Activated naive CD4-positive, alpha-beta T cell treated with Interleukin-2 at 50 U/mL for 16 hours (primary cell): ENCODE measurements at places on chromosomes 13 and 19.

DNA sequence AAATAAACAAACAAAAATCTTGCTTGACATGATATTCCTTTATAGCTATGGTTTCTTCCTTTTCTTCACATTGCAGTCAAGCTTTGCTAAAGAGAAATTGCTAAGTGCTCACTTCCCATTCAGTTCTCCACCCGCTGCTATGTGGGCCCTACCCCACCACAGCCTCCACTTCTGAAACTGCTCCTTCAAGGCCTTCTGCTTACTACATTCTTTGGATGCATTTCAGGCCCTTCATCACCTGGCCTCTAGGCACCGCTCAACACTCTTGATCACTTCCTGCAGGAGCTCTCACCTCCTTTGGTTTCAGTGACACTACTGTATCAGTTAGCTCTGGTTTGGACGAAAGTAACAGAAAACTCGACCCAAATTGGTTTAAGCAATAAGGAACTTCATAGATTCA lies 72.4 kb downstream of the KLF5 start:
- DNase-seq, result no peak

- no peak for DNase-seq
These were observed 35.0 kb downstream of the VASP start for GRCh38 chr19:45542234-45542668.

GRCh38 chr19:44845612-44846454 lies at the start of gene NECTIN2:
TSS of gene NECTIN2 (plus strand) at chr19:44846297. CDS start at chr19:44846526, 229 bp downstream.
- peak; percentile 86 for DNase-seq

- no peak for DNase-seq
These were observed 70.0 kb downstream of the CHST8 start for GRCh38 chr19:33691736-33692135.

DNA sequence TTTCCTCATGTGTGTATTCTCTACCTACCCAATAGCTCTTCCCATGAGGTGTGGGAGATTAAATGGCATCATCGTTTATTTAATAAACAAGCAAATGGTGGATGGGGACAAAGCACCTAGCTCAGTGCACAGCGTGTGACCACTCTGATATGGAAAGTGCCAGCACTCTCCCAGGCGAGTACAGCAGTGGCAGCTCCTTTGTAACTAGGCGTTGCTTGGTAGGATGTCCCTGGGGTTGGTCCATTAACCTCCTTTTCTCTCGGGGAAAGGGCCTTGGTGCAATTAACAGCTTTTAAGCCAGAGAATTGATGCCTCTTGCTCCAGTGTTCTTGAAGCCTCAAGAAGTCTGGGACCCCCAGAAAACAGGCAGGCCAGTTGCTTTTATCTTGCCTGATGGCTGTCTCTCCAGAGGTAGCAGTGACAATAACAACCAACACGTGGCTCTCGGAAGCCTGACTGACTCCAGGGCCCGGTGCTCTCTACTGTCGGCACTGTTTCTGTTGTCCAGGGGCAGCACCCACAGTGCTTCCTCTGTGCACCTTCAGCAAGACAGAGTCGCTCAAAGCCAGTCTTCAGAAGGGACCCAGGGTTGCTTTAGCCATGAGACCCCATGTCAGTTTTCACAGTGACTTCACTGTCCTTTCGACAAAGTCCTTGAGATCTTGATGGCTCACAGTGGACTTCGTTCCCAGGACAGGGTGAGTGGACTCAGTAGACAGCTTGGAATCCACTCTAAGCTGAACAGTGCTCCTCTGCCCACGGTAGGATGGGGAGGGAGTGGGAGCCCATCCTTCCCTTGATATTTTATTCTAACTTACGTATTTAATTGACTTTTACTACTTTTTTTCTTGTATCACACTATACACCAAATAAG lies 33.9 kb upstream of the NPAS1 start:
- DNase-seq, result no peak

DNA sequence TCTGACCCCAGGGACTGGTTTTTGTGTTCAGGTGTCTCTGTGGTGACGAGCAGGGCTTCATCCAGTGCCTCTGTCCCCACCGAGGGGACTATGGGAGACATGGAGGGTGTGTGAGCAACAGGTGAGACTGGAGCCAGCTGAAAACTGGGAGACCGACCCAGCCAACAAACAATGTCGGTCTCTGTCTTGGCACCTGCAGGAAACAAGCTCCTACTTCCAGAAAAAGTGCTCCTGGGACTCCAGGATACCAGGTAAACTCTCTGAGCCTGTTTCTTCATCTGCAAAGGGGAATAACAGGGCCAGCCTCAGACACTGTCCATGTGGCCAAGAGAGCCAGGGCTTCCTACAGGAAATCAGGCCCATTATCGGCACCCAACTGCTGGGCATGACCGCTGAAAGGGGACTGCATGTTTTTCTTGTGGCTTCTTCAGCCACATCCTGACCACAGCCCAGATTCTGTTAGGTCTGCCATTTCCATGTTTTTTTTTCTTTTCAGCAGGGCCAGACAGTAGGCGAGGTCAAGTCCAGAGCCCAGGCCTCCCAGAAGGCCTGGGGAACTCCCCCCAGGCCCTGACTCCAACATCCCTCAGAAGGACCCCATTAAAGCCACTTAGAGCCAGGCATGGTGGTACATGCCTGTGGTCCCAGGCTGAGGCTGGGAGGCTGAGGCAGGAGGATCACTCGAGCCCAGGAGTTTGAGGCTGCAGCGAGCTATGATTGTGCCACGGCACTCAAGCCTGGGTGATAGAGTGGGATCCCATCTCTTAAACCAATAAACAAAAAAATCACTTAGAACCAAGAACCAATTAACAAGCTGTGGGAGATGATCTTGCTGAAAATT lies 836 bp upstream of the BST2 start:
- DNase-seq, result peak; percentile 13

- DNase-seq, result no peak
These were observed 33.3 kb upstream of the GAS6 start for GRCh38 chr13:113897161-113897560.

DNA sequence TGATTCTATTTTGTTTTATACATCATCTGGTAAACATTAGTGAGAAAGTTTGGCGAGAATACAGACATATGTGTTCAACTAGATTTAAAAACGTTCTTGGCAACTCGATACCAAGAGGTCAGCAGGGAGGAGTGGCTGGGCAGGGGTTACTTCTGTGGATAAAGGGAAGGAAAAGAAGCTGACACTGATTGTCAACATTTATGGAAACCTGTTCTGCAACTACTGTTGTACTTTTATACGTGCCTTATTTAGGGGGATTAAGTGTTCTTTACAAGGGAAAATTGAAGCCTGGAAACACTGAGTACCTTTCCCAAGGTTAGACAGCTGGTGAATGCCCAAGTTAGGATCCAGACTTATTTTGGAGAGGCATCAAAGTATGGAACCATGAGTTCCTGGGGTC lies 65.0 kb downstream of the MTUS2 start:
- DNase-seq, result no peak

GRCh38 chr13:44112700-44113329 lies 233.1 kb downstream of the LACC1 start:
- DNase-seq, result no peak

DNA sequence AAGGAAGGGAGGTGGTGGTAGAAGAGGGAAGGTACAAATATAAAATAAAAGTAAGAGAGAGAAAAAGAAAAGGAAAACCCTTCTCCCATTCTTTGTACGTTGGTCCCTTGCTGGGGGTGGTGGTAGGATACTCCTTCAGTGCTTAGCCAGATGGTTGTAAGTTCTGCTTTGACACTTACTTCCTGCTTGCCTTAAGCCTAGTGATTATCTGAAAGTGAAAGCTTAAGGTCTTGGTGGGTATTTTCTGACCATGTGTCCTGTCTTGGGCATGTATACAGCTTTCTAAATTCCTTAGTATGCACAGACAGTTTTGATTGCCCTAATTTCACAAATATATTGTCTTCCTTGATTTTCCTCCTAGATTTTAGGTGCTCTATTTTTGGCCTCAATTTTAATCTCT lies 314.8 kb downstream of the PCDH17 start:
- no peak for DNase-seq

DNA sequence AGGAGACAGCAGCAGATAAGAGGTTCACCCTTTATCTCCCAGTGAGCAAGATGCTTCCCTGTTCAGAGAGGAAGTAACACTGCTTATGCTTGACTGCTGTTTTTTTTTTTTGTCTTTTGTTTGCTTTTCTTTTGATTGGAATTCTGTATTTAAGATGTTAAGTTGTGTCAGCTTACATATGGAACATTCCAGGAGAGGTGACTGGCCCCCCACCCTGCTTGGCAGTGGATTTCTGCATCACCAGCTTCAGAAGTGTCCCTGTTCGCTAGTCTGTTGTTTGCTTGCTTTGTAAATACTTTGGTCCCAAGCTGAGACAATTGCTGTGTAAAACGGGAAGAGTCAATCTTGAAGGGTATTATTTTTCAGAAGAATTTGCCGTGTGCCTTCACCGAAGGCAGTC lies 43.0 kb downstream of the IFT88 start:
- DNase-seq, result no peak

DNA sequence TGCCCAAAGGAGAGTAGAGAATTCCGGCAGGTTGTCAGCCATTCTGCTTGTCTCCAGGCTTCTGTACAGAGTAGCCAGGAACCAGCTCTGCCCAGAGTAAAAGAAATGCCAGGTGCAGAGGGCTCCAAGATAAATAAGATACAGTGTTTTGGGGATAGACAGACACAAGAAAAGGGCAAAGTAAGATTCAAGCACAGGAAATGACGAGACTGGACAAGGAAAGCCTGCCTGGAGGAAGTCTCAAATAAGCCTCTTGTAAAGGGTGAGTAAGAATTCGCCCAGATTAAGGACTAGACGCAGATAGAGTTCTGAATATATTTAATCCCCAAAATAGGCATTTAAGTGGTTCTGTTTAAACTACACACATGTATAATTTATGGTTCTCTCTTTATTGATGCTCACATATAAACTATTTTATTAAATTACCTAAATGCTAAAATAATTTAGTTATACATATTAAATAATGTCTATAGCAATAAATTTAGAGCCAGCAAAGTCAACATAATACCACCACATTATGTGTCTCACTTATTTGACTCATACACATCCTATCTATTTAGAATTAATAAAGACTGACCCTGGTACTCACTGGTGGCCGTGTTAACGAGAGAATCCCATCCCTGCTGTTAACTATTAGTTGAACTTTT lies 98.4 kb upstream of the RAP2A start:
- no peak for DNase-seq

DNA sequence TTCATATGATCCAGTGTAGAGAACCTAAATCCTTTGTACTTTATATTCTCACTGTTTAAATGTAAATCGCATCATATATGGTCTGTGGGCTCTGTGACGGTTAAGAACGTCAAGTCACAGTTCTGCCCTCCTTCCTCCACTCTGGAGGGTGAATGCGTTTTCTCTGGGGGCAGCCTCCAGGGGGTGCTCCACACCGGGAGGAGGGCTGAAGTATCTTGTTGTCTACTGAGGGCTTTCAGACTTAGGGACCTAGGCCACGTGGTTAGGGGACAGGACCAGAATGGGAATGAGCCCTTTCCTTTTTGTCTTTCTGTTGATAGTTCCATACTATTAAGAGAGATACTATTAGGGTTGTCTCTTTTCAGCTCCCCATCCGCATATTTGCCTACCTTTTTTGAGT lies 504.9 kb downstream of the FGF9 start:
- no peak for DNase-seq

GRCh38 chr19:45777395-45777961 lies 4.8 kb downstream of the DMPK start:
- no peak for DNase-seq

GRCh38 chr19:778910-779653 lies 18.2 kb upstream of the PTBP1 start:
- DNase-seq, result no peak

DNA sequence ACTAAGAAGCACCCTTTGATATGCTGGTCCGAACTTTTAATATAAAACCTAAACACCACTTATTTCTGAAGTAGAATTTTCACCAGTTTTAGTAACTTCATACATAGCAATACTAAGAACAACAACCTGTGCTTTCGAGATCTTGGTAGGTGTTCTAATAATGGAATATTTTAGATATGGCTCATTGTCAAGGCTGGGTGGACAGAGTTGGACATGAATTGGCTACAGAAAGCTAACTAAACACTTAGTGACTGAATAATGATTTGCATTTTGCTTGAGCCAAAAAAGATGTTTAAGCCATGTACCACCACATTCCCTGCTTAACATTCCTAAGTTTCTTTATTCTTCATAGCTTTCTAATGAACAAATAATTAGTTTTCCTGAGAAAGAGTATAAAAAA lies 344.3 kb upstream of the SGCG start:
- DNase-seq, result no peak

DNA sequence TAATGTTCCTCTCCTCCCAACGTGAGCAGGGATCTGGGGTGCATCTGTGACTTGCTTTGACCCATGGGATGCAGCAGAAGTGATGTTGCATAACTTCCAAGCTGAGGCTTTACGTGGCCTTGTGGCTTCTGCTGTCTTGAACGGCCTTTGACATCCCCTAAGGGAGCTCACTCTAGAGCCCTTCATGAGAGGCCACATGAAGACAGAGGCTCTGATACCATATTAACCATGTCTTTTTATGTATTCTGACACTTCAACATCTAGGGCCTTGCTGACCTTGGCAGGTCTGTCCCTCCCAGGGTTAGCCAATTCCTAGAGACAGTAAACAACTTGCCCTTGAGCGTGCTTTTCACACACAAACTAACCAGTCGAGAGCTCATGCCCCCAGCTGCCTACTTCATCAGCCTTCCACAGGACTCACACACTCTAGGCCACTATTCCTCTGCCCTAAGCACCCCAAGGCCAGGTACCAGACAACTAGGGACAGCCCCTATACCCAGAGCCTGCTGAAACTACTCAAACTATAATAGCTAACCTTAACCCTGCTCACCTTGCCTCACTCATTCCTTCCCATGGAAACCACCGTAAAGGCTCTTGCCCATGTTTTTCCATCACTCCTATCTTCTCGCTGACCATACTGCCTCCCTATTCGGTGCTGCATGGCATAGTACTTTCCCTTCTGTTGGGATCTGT lies 45.4 kb downstream of the CCDC70 start:
- DNase-seq, result no peak

- no peak for DNase-seq
These were observed 24.7 kb upstream of the EIF3G start for GRCh38 chr19:10144361-10144760.

- no peak for DNase-seq
These were observed 395.8 kb upstream of the GPC6 start for GRCh38 chr13:92830821-92831220.

DNA sequence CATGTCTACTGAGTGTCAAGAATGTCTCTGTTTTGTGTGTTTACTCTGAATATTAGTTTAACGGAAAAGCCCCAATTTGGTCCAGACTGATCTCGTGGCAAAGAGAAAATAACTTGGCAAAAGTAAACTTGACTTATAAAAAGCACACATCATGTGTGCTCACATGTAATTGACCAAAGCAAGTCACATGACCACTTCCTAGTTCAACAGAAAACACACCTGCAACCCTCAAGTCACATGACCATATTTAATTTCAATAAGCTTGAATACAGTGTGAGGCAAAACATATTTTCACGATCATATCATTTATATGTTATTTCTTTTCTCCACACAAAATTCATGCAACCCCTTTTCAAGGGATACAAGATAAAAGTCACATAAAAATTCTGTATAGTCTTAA lies 662.4 kb downstream of the SLITRK1 start:
- no peak for DNase-seq

- no peak for DNase-seq
These were observed 7.0 kb upstream of the RB1 start for GRCh38 chr13:48296528-48296927.

GRCh38 chr13:26062853-26063444 lies 11.1 kb upstream of the SHISA2 start:
- DNase-seq, result peak; percentile 26
